ENCODE measurements at places on chromosomes 1 and 21. TPM values are rescaled to one million over a fixed set of nuclear protein-coding genes. Genes with fewer than 3 reads are reported as not detected.
A peak's percentile ranks its signal among the peaks of the same experiment; 100 is the strongest.

- no peak for DNase-seq
- no peak overlapping the region for H3K27ac ChIP-seq
- no peaks in the 10 kb centered on the region for H3K27me3 ChIP-seq
- peaks cover 22% of the 10 kb centered on the region for H3K4me1 ChIP-seq
- peaks cover 7% of the 10 kb centered on the region for H3K36me3 ChIP-seq
Measured at GRCh38 chr1:167798952-167799351, 77.2 kb downstream of the MPZL1 start.

- no peak for DNase-seq
Measured at GRCh38 chr1:116316373-116316772, 56.7 kb upstream of the ATP1A1 start.

- peak within 1 kb of the TSS; percentile 90 for H3K27ac ChIP-seq
- peaks cover 65% of the 10 kb centered on the region for H3K4me1 ChIP-seq
- H3K36me3 ChIP-seq = peaks cover 29% of the 10 kb centered on the region
- H3K27me3 ChIP-seq = no peaks in the 10 kb centered on the region
- peak; percentile 89 for DNase-seq
- peak within 1 kb of the TSS; percentile 94 for H3K4me3 ChIP-seq
Measured at GRCh38 chr21:44920694-44921604, at the start of gene ITGB2. Gene ITGB2 (minus strand): TSS chr21:44920899. CDS start chr21:44910782, 10,117 bp downstream.

DNA sequence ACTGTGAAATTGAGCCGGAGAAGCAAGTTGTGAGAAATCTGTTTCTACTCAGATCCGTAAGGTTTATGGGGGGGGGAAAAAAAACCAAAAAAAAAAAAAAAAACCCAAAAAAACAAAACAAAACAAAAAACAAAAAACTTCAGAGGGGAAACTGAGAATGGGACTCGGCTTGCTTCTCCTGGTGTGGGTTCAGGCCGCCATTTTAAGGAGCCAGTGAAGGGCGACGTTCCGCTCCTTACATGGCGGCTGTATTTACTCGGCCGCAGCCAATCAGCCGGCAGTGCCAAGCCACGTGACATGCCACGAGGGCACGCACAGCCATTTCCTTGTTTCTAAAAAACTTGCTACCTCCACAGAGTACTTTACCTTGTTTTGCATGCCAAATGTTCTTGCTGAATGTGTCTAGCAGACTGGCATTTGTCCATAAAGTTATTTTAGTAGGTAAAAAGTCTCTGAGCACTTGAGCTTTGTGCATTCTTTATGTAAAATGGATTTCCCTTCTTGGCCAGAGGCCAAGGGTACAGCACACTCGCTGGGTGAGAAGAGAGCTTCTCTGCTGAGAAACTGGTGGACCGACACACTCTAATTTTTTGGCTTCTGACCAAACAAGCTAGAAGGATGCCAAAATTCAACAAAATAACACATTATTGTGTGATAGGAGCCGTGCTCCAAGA lies 101.8 kb downstream of the NFIA start:
- no peak for DNase-seq
- peaks cover 9% of the 10 kb centered on the region for H3K27me3 ChIP-seq
- H3K4me3 ChIP-seq = no peak overlapping the region
- H3K27ac ChIP-seq = no peak overlapping the region

DNA sequence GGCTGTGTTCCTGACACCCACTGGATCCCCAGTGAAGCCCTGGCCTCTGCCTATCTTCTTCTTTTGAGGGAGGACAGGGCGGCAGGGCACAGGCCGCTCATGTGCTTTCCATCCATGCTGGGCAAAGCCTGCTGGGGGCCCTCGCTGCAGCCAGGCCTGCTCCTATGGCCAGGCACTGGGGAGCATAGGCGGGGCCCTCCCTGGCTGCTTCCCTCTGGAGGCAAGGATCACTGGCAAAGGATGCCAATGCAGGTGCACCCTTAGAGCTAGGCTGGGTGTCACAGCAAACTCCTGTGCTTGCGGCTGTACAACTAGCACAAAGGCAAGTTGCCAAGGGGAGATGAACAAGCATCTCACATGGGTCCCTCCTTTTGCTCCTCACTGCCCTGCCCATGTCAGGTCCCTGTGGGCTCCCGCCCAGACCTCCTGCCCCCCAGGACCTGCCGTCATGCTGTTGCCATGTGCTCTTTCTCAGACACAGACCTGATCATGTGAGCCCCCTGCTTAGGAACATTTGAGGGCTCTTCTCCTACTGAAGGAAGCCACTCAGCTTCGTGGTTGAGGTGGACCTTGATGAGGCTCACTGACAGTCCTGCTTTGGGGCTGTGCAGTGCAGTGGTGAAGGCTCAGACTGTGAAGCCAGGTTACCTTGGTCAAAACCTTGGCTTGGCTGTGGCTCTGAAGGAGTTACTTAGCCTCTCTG lies 393.6 kb downstream of the PTPRU start:
- H3K36me3 ChIP-seq = no peaks in the 10 kb centered on the region
- peaks cover 7% of the 10 kb centered on the region for H3K27me3 ChIP-seq
- H3K4me1 ChIP-seq = no peaks in the 10 kb centered on the region

DNA sequence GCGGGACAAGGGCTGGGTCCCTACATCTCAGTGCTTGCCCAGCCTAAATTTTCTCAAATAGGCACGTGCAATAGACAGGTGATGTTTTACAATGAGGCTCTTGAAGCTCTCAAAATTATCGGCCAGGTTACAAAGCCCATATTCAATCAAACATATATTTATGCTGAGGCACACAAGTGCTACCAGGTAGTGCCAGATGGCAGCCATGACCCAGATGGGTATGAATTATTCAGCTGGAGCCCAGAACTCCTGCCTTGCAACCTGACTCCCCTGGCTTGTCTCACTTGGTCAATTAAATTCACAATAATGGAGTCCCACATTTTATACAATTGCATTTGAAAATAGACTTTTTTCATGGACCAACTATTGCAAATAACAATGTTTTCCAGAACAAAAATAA lies 12.3 kb upstream of the ADAM30 start:
- H3K4me3 ChIP-seq = no peak overlapping the region
- no peak overlapping the region for H3K27ac ChIP-seq
- H3K4me1 ChIP-seq = peaks cover 5% of the 10 kb centered on the region
- peaks cover 15% of the 10 kb centered on the region for H3K36me3 ChIP-seq
- H3K27me3 ChIP-seq = peaks cover 21% of the 10 kb centered on the region
- no peak for DNase-seq

GRCh38 chr21:28518630-28519029 lies 474.0 kb downstream of the LTN1 start:
- H3K4me1 ChIP-seq = no peaks in the 10 kb centered on the region
- no peak overlapping the region for H3K4me3 ChIP-seq
- DNase-seq = no peak
- no peak overlapping the region for H3K27ac ChIP-seq

- no peak for DNase-seq
- no peak overlapping the region for H3K27ac ChIP-seq
- H3K4me3 ChIP-seq = no peak overlapping the region
- H3K36me3 ChIP-seq = no peaks in the 10 kb centered on the region
- peaks cover 11% of the 10 kb centered on the region for H3K4me1 ChIP-seq
Measured at GRCh38 chr21:45372732-45373355, 32.1 kb upstream of the COL18A1 start.

DNA sequence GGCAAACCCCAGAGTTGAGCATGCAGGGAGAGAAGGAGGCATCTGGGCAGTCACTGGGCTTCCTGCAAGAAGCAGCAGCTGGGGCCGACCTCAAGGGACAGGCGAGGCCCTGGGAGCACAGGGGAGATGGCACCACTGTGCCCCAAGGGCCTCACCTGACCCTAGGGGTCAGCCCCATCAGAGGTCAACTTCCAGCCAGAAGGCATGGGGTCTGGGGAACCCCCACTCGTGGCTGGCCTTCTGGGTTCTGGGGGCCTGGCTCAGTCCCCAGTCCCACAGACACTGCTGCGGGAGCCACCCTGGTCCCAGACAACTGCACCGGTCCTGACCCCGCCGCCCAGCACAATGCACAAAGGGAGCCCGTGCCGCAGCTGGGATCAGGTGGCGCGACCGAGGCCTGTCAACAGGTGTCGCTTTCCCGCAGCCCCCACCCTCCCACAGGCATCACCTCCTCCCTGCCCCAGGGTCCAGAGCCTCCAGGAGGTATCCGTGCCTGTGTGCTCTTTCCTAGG lies 6.2 kb downstream of the WNT9A start:
- H3K4me1 ChIP-seq = no peaks in the 10 kb centered on the region
- DNase-seq = no peak
- peaks cover 1% of the 10 kb centered on the region for H3K36me3 ChIP-seq
- no peak overlapping the region for H3K4me3 ChIP-seq
- H3K27ac ChIP-seq = no peak overlapping the region

- peak; percentile 66 for DNase-seq
- H3K27ac ChIP-seq = peak overlapping the region; percentile 64
- H3K4me1 ChIP-seq = peaks cover 23% of the 10 kb centered on the region
- H3K27me3 ChIP-seq = no peaks in the 10 kb centered on the region
- H3K36me3 ChIP-seq = peaks cover 2% of the 10 kb centered on the region
- H3K4me3 ChIP-seq = peak overlapping the region; percentile 36
Measured at GRCh38 chr1:23578311-23578996, 19.2 kb upstream of the ID3 start.

- H3K4me1 ChIP-seq = peaks cover 16% of the 10 kb centered on the region
- no peaks in the 10 kb centered on the region for H3K36me3 ChIP-seq
- no peak for DNase-seq
- no peak overlapping the region for H3K4me3 ChIP-seq
- H3K27ac ChIP-seq = no peak overlapping the region
- peaks cover 18% of the 10 kb centered on the region for H3K27me3 ChIP-seq
Measured at GRCh38 chr1:179817789-179818188, 59.8 kb downstream of the TOR1AIP2 start.

DNA sequence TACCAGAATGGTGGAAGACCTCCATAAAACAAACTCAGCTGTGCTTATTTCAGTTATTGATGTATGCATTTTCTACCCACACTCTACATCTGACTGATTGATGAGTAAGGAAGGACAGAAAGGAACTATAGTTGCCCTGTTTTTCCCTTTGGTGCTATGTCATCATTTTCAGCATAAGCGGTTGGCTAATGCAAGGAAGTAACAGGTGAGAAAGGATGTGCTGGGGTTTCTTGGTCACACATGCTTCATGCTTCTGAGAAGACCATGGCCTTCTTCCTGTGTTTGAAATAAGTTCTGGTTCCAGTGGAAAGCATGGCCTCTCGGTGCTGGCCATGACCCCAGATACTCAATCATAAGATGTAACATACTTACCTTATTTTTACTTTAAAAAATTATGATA lies 541.2 kb downstream of the PTPRU start:
- peaks cover 2% of the 10 kb centered on the region for H3K36me3 ChIP-seq
- no peak for DNase-seq
- no peak overlapping the region for H3K4me3 ChIP-seq
- peaks cover 7% of the 10 kb centered on the region for H3K4me1 ChIP-seq
- peaks cover 15% of the 10 kb centered on the region for H3K27me3 ChIP-seq

DNA sequence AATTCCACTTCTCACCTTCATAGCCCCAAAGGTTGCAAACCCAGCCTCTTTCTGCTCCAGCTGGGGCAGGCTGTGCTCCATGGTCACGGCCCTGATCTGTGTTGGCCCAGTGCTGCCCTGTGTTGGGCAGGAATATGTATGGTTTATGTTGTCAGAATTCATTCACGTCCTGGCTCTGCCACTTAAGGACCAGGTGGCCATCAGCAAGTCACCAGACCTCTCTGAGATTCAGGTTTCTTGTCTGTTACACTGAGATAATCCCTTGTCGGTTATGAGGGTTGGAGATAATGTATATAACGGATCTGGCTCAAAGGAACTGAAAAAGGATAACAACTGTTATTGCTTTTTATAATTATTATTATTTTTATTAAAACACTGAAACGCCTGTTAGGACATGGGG lies 39.1 kb upstream of the SELENON start:
- no peak overlapping the region for H3K4me3 ChIP-seq
- peaks cover 2% of the 10 kb centered on the region for H3K4me1 ChIP-seq

DNA sequence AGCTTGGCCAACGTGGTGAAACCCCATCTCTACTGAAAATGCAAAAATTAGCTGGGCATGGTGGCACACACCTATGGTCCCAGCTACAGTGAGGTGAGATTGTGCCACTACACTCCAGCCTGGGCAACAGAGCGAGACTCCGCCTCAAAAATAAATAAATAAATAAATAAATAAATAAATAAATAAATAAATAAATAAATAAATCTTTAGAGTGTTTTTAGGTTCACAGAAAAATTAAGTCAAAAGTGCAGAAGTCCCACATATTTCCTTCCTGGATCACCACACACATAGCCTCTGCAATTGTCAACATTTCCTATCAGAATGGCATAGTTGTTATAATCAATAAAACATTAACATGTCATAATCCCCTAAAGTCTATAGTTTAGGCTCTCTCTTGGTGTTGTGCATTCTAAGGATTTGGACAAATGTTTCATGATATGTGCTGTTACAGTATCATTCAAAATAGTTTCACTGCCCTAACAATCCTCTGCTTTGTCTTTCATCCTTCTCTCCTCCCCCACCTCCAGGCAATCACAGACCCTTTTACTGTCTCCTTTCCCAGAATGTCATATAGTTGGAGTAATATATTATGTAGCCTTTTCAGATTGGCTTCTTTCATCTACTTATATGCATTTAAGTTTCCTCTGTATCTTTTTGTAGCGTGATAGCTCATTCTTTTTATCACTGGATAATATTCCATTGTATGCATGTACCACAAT lies 58.3 kb downstream of the LAMC1 start:
- no peak for DNase-seq
- H3K27me3 ChIP-seq = peaks cover 12% of the 10 kb centered on the region
- H3K36me3 ChIP-seq = no peaks in the 10 kb centered on the region
- no peak overlapping the region for H3K27ac ChIP-seq
- H3K4me1 ChIP-seq = no peaks in the 10 kb centered on the region
- no peak overlapping the region for H3K4me3 ChIP-seq

DNA sequence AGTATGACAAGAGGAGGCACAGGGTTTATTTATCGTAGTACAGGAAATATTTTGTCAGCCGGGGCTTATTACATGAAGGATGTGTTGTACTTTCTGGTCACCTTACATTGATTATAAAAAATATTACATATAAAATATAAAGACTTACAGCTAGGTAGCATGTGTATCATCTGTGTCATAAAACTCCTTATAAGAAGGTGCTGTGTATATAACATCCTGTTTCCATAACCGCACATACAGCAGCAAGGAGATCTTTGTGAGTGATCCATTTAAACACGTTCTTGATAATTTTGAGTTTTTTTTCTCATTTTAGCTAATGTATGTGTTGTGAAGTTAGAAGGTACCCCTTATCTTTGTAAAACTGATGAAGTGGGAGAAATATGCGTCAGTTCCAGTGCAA lies 60.1 kb downstream of the S100B start:
- peak overlapping the region; percentile 70 for H3K27ac ChIP-seq
- no peak for DNase-seq
- no peak overlapping the region for H3K4me3 ChIP-seq
- H3K27me3 ChIP-seq = no peaks in the 10 kb centered on the region
- H3K4me1 ChIP-seq = peaks cover 20% of the 10 kb centered on the region

The RORC gene
- total RNA-seq = 1.3 TPM

The DIP2A gene
- total RNA-seq = 30.5 TPM

The S100A8 gene
- total RNA-seq = not detected

The CYP4X1 gene
- not detected for total RNA-seq

The KRTAP11-1 gene
- not detected for total RNA-seq

The RGS13 gene
- not detected for total RNA-seq

The ATP6V1G3 gene
- not detected for total RNA-seq

The PDXK gene
- total RNA-seq = 152 TPM

The CAPN9 gene
- total RNA-seq = not detected

The NR1I3 gene
- not detected for total RNA-seq

The FAM151A gene
- not detected for total RNA-seq

The SELL gene
- 92.7 TPM for total RNA-seq

The ETV3L gene
- not detected for total RNA-seq

The NR5A2 gene
- total RNA-seq = not detected

The LCE1A gene
- not detected for total RNA-seq

The STXBP3 gene
- total RNA-seq = 41.1 TPM

The CTSE gene
- not detected for total RNA-seq

All from activated CD4-positive, alpha-beta T cell treated with anti-CD3 and anti-CD28 coated beads, Interleukin-2, amount 10 ng/mL, durations not matched to agents 24 days and 14 days (primary cell).